ENCODE measurements at places on chromosomes 2 and 18.

- DNase-seq: no peak
Measured at GRCh38 chr18:47254341-47254939, 3.0 kb upstream of the SKOR2 start.

DNA sequence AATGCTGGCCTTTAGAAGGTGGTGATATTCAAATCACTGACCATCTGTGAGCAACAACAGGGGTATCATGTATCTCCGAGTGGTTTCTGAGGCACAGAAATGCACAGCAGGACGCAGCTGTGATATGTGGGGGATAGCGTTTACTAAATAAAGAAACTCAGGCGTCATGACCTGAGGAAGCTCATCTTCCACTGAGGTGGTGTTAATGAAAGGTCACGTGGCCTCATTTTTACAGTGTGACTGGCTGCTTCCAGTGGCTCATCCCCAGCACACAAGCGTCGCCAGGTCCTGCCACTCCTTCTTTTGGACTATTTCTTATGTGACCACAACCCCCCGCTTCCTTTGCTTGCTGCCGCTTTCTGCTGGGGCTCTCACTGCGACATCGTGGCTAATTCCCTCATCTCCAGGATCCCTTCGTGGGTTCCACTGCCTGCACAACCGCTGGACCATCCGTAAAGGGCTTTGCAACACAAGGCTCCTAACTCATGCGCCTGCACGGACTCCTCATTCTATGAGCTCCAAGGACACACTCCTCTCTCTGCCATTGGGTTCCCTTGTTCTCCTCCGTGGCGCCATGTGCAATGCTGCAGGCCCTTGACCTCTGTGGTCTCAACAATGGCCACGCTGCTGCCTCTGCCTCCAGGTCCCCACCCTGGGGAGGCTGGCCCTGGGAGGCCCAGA lies 109.3 kb downstream of the MBP start:
- DNase-seq: no peak

DNA sequence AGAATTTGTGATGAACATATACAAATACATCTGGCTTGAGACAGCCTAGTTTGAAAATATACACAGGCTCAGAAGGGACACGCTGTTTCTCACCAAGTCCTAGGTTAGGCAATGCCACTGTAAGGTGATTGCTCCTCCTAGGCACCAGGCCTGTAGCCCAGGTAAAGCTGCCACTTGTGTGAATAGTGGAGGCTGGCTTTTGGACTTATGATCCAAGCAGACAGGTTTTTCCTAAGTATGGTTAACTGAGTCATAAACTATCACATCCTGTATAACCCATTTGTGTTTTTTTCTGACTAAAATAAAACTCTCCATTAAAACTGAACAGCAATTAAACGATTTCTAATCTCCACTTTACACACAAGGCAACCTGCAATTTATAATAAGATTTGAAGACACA lies 81.0 kb downstream of the SEMA4F start:
- DNase-seq: no peak

DNA sequence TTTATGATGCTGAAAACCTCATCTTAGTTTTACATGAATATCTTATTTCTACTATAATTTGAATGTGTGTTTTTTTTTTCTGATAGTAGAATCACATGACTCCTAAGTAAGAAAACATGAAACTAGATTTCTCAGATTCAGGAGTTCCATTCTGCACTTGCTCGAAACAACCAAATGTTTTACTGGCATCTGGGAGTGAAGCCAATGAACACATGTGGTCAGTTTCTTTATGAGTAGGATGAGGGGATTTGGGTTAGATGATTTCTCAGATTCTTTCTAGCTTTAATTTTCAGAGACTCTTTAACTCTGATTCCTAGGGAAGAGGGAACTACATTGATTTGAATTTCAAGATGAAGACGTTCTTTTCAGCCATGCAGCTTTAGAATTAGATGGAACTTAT lies 225.0 kb upstream of the NT5C1B start:
- no peak for DNase-seq

GRCh38 chr2:223580951-223581350 lies 21.2 kb downstream of the SCG2 start:
- DNase-seq: no peak

GRCh38 chr2:102103992-102104871 lies 38.3 kb upstream of the IL1R1 start:
- DNase-seq: peak; percentile 36

- DNase-seq: no peak
Measured at GRCh38 chr2:48066000-48066399, 159.7 kb upstream of the FBXO11 start.

DNA sequence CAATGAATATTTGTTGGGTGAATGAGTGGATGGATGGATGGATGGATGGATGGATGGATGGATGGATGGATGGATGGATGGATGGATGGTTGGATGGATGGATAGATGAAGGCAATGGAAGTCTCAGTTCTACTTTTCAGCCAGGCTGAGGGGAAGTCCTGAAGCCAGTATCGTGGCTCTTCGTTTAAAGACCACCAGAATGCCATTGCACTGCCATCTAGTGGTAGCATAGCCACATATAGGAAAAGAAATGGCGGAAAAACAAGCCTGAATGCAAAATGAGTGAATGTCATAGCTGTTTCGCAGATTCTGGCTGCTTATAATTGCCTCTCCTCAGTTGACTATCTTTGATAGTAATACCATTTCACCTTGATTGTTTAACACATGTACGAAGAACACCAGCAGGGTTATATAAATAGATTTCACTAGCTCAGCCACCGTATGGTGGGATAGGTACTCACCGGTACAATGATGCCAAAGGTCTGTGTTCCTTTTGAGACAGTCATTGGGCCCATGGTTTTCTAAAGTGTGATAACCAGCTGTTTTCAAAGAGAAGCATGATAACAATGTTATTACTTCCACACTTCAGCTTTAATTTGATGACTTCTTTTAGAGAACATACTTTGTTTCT lies 62.3 kb upstream of the GREB1L start:
- DNase-seq: no peak

DNA sequence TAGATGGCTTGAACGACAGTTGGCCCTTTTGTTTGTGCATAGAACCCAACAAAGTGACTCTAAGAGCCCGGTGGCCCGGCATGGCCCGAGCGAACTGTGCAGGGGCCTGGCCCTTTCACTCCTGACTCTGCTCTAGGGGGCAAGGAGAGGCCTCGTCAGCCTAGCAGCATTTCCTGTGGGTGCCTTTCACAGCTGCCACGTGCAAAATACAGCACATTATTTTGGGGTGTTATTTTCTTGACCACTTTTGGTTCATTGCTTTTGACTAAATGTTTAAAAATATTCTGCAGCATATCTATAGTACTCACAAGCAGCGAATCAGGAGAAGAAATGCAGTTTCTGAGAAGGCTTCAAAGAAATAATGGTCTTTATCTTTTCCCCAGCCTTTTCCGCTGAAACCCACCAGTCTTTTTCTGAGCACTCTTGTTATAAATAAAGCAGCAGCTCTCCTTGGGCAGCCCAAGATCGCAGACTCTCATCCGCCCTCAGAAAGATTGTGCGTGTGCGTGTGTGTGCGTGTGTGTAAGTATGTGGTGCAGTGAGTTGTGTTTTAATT lies 31.3 kb downstream of the DGKD start:
- DNase-seq: no peak

DNA sequence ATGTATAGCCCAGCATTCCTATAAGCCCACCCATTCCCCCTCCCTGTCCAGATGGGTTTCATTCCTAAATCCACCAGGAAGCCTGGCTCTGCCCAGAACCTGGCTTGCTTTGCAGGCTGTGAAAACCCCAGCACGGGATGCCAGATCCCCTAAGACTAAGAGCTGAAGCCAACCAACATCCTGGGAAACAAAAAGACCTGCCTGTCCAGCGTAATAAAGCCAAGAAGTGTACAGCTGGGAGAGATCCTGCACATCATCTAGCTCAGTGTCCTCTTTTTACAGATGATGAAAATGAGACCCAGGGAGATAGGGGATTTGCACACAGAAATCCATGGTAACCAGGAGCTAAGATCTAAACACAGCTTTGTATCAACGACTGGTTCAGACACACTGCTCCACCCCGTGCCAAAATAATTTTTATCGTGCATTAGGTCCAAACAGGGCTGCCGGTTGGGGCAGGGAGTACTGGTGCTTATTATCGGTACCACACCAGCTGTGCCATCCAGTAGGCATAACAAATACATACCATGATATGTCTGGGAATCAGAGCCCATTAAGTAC lies 2.9 kb downstream of the RND3 start:
- no peak for DNase-seq

GRCh38 chr2:152385650-152386049 lies 50.7 kb downstream of the FMNL2 start:
- no peak for DNase-seq

DNA sequence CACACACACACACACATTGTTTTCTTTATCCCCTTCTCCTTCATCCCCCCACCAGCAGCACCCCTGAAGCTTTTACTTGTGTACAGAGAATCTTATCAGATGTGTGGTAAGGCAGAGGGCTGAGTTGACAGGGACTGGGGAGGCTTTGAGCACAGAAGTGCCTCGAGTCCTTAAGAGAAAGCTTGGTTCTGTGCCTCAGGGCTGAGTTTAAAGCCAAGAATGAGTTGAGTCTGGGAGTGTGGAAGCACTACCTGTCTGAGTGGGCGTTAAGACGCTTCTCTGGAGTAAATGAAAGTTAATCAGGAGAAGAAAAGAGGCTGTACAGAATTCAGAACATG lies 2.7 kb downstream of the ID2 start:
- DNase-seq: no peak

- no peak for DNase-seq
Measured at GRCh38 chr18:77009675-77010074, 122.9 kb downstream of the MBP start.

DNA sequence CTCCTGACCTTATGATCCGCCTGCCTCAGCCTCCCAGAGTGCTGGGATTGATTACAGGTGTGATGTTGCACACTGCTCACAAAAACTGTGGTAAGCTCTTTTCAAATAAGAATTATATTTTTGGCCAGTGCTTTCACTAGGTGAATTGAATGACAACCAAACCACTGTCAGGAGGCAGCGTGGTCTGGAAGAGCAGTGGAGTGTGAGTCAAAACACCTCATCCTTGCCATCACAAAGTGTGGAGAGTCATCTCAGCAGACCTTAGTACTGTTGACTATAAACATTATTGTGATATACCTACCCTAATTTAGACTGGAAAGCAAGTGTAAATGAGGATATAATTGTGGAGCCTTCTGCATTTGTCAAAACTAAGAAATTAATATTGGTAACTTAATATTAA lies 61.3 kb downstream of the UBE2E3 start:
- DNase-seq: no peak

DNA sequence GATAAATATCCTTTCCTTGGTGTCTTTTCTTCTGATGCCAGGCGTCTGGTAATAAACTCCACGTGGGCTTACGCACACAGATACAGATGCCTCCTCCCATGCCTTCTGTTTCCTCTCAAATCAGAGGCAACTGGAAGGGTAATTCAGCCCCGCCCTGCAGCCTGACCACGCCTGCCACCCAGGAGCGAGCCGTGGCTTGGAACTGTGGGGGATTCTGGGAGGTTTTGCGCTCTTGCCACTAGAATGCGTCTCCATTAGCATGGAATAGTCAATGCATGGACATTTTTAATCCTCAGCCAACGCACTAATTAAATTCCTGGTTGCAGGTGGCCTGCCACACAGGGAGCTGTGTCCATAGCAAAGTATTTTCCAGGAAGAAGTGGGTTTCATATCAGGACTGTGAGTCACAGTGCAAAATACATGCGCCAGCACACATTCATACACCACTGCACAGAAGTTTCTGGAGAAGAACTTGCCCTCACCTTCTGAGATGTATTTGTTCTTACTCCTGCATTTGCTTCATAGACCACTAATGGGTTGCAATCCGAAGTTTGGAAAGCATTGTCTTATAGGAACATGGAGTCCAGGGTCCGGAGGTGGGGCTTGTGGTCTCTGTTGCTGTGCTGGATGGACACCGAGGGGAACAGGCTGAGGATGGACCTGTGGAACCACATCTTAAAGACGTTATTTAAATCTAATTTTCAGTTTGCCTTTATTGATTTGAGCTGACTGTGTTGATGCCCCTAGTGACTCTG lies 151.4 kb downstream of the LDLRAD4 start:
- no peak for DNase-seq

DNA sequence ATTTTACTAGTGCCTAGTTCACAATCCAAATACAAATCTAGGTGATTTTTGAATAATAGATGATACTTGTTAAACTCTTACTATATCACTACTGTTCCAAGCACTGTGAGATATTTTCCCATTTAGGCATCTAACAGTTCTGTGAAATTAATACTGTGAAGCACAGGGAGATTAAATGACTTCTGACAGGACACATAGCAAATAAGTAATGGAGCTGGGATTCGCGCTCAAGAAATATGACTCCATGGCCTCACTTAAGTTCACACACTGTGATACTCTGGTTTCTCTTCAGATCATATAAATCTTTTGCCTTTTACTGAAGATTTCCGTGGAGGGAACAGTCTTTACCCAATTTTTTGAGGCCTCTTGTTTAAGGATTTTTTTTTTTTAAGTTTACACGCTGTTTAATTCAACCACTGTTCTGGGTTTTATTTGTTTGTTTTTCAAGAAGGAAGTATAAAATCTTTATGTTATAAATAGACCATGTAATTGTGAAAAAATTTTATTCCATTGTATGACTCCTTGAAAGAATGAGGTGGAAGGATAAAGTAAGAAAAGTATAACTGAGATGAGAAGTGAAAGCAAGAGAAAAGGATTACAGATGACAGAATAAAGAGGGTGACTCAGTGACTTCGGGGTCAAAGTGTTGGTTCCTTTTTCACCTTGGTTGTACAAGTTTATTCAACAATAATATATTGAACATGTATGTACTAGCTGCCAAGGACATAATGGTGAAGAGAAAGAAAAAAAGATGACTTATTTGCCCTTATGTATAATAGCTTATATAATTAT lies 30.2 kb downstream of the RBM45 start:
- DNase-seq: no peak

GRCh38 chr2:229641676-229642075 lies 72.7 kb downstream of the DNER start:
- no peak for DNase-seq

DNA sequence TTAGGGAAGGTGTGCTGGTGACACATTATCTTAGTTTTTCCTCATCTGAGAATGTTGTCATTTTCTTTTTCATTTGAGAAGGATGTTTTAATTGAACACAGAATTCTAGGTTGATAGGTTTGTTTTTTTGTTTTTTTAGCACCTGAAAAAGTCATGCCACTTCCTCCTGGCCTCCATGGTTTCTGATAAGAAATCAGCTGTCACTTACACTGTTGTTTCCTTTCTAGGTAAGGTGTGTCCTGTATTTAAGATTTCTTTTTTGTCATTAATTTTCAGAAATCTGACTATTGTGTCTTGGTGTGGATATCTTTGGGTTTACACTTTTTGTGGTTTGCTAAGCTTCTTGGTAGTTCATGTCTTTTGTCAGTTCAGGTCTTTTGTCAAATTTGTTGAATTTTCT lies 99.3 kb downstream of the ROCK1 start:
- DNase-seq: no peak

DNA sequence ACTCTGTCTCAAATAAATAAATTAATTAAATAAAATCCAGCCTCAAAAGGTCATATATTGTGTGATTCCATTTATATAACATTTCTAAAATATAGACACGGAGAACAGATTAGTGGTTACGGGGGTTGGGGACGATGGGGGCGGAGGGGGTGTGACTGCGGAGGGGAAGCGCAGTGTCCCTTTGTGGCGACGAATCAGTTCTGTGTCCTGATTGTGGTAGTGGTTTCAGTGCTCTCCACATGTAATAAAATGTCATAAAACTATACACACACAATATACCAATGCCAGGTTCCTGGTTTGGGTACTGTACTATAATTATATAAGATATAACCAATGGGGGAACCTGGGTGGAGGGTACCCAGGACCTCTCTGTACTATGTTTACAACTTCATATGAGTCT lies 186.4 kb downstream of the ANAPC1 start:
- DNase-seq: no peak

GRCh38 chr2:71100195-71100964 lies 29.6 kb downstream of the MCEE start:
- DNase-seq: peak; percentile 15

Measured in stimulated activated CD4-positive, alpha-beta T cell treated with anti-CD3 and anti-CD28 coated beads, TNF-alpha, amount 100 ng/mL, for 4 hours (primary cell).